T-helper 2 cell (primary cell): ENCODE measurements at places on chromosomes 11 and 22.

- no peak for DNase-seq
Measured at GRCh38 chr11:12164061-12165014, 53.9 kb downstream of the MICAL2 start.

GRCh38 chr11:57269571-57270021, 32.5 kb upstream of the APLNR start:
- DNase-seq, result no peak

DNA sequence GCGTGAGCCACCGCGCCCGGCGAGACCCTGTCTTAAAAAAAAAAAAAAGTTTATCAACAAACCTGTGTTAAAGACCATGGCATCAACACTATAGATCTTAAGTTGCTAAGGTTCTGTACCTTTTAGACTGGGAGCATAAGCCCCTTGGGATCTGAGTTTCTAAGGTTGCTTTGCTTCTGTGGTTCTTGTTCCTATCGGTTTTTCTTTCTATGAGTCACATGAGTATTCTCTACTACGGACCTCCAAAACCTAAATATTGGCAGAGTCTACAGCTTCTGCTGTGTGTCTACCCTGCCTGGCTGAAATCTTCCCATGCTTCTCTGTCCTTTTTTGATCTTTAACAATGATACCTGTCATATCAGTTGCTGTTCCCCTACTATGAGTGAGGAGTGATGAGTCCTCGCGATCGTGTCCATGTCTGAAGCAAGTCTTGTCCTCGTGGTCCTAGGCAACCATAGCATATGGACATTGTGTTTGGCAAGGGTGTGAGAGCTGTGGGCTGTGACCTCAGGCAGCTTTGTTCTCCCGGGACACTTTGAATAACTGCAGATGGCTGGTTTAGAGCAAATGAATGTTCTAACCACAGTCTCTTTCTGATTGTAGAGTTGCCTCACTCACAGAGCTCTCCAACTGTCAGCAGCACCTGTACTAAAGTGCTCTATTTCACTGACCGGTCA, 9.0 kb upstream of the DLAT start:
- no peak for DNase-seq

GRCh38 chr11:75986966-75987365, 172.0 kb downstream of the UVRAG start:
- no peak for DNase-seq

- DNase-seq, result peak; percentile 79
Measured at GRCh38 chr22:40898850-40899357, 37.0 kb upstream of the DNAJB7 start.

DNA sequence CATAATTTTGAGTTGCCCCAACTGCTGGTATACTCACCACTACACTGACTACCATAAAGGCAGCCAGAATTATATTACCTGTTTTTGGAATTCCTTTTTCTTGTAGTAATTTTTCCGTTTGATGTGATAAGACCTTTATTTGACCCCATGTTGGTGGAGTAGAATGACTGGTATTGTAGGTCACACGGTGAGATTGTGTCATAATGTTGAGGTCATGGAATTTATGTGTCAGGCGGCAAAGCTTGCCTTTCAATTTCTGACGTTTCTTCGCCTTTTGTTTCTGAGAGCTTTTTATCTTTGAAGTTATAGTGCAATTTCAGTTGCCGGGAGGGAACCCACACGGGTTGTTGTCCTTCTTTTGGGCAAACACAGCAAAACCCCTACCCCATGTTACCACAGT, 13.0 kb downstream of the OR52K1 start:
- no peak for DNase-seq

GRCh38 chr11:103465555-103466140, 356.4 kb downstream of the DYNC2H1 start:
- no peak for DNase-seq

GRCh38 chr11:25769287-25769686, 562.6 kb upstream of the ANO3 start:
- DNase-seq, result no peak

GRCh38 chr22:50399751-50400331, 56.7 kb downstream of the PPP6R2 start:
- DNase-seq, result peak; percentile 11

DNA sequence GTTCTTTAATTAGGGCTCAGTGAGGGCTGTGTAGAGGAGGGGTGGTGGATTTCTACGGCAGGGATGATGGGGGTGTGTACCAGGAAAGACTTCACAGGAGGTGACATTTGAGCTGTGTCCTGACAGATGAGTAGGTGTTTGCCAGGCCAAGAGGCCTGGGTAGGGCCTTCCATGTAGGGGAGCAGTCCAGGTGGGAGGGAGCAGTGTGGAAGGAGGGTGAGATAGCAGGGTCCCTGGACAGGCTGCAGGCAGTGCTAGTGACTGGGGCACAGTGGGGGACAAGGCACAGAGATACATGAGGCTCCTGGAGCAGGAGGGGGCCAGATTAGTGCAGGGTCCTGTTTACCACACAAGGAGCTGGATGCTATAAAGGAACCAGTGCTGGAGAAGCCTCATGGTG, 147.9 kb upstream of the CADM1 start:
- DNase-seq, result no peak

GRCh38 chr11:6650980-6651379, 4.6 kb downstream of the DCHS1 start:
- DNase-seq, result no peak

DNA sequence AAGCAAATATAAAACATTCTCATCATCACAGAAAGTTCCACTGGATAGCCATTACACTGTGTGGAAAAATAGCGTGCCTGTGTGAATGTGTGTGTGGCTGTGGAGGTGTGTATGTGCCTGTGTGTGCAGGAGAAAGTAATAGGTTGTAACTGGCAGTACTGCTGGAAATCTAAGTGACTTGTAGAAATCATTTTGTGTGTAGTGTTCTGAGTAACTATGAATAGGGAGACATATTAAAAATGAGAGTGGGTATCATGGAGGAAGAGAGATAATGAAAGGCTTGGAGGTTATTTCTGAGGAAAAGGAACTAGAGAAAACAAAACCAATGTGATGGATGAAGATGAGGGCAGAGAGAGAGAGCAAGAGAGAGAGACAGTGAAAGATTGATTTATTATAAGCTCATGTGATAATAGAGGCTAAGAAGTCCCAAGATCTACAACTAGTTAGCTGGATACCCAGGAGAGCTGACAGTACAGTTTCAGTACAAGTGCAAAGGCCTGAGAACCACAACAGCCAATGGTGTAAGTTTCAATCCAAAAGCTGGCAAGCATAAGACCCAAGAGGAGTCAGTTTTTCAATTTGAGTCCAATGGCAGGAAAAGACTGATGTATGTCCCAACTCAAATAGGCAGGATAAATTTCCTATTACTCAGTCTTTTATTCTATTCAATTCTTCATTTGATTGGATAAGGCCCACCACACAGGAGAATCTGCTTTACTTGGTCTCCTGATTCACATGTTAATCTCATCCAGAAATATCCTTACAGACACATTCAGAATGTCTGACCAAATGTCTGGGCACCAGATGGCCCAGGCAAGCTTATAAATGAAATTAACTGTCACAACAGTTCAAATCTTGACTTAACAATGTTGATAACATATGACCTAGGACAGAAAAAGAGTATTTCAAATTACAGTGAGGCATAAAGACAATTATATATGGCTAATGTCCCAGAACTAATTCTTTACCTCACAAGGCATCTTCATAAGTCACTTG, 14.9 kb downstream of the KBTBD3 start:
- DNase-seq, result no peak

DNA sequence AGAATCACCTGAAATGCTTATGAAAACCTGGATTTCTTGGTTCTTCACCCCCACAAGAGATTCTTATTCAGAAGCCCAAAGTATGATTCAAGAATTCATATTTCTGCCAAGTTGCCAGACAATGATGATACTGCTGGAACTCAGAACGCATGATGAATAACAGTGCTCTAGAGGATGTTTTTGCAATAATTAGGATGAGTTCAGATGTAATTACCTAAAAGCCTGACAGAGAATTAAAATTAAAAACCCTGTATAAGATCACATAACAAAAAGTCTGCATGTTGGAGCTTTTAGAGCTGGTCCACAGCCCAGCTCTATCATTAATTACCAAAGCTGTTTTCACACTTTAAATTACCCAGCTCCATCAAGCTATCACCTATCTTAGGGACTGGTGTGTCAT, 211.8 kb downstream of the LUZP2 start:
- DNase-seq, result no peak

DNA sequence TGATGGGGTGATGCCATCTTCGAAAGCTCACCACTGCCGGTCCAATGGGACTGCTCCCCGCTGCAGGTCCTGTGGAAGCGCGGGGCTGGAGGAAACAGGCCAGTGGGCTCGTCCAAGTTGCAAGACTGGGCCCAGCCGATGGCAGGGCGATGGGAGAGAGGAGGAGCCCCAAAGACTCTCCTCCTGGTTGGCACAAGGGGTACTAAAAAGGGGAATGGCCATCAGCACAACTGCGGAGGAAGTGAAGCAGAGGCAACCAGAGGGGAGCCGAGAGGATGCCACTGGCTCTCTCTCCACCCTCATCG, 357.1 kb downstream of the SHANK2 start:
- no peak for DNase-seq

DNA sequence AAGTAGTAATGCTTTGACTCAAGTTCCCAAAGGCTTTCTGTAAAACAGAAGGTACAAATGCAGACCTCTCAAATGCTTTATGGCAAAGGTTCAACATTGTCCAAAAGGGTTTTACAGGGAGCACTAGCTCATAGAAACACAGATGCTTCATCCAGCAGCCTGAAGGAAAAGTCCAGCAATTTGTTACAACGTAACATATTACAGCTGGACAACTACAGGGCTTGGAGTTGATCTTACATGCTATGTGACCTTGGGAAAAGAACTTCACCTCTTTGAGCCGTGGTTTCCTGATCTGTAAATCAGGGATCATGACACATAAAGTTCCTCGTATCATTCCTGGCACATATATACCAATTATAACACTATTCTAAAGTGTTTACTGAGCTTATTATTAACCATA, 84.9 kb downstream of the DDIAS start:
- DNase-seq, result no peak

GRCh38 chr11:19432370-19433061, 191.8 kb upstream of the E2F8 start:
- no peak for DNase-seq

DNA sequence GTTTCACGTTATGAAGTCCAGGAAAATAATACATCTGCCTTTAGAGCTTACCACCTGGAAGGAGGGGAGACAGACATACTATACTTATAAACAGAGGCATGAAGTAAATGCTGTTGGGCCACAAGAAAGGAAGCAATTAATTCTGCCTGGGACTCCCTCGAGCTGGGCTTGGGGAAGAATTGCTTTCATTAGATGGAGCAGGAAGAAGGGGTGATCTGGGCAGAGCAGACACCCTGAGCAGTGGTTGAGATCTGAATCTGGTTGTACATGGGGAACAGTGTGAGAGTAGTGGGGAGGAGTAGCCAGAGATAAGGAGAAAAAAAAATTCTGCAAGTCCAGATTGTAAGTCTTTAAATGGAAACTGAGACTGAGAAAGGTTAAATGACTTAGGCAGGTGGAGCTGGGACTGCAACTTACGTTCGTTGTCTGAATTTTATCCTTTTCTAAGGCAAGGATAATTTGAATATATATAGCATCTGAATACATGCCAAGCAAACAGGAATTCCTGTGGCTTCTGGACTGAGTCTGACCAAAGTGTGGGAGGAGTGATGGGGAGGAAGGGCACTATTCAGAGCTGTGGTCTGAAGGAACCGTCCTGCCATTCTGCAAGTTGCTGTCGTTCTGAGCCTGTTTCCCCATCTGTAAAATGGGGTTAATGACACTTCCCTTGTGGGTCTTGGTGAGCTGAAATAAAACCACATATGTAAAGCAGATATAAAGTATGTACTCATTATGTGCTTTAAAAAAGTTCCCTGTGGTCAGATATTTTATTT, 7.9 kb downstream of the NCAM1 start:
- DNase-seq, result no peak

DNA sequence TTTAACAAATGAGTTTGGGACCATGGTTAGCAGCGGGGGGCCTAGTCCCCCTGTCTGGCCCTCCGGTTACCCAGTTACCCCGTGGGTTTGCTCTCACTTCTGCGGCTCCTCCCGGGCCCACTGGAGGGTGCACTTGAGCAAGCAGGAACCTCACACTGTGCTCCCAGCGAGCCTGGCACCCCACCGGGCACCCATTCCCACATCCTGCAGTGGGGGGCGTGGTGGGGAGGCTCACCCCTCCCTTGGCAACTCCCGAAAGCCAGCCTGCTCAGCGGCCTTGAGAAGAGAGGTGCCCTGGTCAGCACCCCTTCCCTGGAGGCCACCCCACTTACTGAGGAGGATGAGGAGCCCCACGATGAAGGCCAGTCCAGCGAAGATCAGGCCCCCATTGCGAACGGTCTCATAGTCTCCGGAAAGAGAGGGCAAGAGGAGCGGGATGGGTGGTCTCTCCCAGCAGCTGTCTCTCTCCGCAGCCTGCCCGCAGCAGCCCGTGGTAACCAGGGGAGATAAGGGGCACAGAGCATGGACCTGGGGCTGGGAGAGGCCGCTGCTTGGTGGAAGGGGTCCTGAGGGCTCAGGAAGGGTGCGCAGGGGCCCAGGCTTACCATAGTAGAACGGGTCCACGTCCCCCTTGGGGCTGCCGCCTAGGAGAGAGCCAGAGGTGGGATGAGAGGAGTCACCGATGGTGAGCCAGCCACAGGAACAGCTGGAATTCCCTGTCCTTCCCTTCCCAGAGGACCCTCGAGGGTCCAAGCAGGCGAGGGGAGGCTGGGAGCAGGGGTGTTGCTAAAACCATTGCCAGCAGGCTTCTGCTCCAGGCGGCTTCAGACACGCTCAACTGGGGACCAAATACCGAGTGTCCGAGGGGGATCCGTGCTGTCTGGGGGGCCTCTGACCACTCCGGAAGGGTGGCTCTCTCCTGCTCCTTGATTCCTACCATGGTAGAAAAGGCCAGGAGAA, 2.2 kb downstream of the FXYD2 start:
- DNase-seq, result peak; percentile 23

- no peak for DNase-seq
Measured at GRCh38 chr11:88692306-88693086, 355.0 kb upstream of the CTSC start.
